T-helper 22 cell (primary cell): ENCODE measurements at places on chromosomes 16 and 17.

DNA sequence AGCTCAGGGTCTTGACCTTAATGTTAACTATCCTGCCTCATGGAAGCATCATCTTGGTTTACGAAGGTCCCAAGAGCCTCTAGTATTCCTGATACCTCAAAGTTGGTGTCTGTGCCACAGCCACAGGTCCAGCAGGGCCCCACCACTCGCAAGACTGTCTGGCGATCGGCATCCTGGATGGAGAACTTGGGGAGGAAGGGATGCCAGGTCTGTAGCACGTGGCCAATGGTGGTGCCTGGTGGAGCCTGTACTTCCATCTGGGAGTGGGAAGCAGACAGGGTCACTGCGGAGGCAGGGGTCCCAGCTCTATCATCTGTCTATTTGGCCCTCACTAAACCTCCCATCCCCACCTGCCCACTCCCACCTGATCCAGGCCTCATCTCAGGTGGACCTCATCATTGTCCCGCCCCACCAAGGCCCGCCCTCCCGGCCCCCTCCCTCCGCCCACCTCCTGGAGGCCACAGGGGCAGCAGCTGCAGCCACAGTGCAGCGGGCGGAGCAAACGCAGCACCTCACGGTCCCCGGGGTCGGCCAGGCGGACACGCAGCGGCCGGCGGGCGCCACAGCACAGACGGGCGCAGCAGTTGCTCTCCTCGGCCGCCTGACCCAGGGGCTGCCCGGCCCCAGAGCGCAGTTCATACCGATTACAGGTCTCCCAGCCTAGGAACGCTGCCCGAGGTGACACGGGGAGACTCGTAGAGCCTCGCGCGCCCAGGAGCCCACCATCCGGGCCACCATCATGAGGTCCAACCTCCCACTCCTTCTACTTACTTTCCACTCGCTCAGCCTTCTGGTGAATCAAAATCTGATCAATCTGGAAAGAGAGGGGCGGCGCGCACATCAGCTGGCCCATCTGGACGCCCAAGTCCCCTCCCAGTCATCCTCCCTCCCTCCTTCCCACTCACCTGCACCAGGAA is 1.4 kb downstream of the PLSCR3 start:
- no peak for DNase-seq

DNA sequence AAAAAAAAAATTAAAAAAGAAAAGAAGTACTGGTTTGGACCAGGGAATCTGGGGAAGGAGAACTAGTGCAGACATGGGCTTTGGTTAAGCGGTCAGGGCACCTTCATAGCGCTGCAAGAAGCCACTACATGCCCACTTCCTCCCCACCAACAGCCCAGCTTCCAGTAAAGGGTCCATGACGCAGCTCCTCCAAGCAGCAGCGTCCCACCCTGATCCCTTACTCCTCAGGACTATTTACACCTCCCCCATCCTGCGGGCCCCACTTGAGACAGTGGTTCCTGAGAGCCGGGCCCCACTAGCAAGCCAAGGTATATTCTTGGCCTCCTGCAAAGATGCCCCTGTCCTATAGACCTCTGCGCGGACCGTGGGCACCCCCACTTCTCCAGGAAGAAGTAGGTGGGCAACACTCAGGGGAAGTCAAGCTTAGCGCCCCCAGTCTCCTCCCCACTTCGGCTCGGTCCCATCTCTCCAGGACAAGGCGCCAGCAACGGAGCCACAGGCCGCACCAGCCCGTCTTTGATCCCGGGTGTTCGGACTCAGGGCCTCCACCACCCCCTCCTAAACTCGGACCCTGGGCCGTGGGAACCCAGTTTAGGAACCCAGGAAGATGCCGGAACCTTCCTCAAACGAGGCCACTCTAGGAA is 913 bp upstream of the PRR14 start:
- DNase-seq: no peak

DNA sequence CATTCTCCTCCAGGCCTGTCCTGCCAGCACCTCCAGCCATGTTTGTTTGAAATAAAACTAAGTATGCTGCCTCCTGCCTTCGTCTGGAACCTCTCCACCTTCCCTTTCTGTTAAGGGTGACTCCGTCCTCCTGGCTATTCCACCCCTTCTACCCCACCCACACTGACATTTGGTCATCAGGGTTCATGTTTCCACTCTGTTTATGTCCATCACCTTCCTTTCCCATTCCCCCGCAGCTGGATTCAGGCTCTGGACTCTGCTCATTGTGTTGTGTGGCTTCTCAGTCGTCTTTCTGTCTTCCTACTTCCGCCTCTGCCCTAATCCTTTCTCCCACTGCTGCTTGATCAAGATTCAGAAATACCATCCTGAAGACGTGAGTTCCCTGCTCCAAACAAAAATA is 28.6 kb downstream of the EPN2 start:
- DNase-seq: no peak

DNA sequence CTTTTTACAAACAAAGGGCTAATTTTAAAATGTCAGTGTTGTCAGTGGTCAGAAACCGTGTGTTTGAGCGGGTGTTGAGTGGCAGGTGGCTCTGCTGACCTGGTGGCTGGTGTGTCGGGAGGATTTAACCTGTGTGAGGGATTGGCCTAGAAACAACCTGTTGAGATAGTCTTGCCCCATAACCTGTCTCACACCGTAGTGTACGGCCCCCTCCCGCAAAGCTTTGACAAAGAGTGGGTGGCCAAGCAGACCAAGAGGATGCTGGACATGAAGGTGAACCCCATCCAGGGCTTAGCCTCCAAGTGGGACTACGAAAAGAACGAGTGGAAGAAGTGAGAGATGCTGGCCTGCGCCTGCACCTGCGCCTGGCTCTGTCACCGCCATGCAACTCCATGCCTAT is 7.0 kb downstream of the COX4I1 start:
- DNase-seq: no peak

GRCh38 chr17:19262650-19263631 is 25.8 kb downstream of the EPN2 start:
- no peak for DNase-seq

DNA sequence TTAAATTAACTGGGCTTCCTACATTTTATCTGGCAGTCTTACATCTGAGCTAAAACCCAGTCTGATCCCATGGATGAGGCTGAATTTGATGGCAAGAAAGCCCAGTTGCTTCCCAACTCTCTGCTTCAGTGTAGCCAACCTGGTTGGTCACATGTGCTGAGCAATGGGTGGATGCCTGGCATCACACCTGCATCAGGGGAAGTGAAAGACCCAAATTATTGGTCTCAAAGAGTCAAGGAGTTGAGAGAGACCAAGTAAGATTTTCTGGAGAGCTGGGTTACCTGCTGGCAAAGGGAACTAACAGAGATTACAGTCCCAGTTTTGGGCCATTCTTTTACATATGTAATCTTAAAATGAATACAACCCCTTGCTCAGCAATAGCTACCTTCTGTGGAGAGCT is 38.8 kb downstream of the RGS9 start:
- DNase-seq: no peak
